ENCODE measurements at places on chromosomes 12 and 14.

GRCh38 chr12:78087363-78087675 lies 256.6 kb downstream of the NAV3 start:
- no peak for DNase-seq

GRCh38 chr12:52578469-52578868 lies 4.8 kb upstream of the KRT74 start:
- no peak for DNase-seq

DNA sequence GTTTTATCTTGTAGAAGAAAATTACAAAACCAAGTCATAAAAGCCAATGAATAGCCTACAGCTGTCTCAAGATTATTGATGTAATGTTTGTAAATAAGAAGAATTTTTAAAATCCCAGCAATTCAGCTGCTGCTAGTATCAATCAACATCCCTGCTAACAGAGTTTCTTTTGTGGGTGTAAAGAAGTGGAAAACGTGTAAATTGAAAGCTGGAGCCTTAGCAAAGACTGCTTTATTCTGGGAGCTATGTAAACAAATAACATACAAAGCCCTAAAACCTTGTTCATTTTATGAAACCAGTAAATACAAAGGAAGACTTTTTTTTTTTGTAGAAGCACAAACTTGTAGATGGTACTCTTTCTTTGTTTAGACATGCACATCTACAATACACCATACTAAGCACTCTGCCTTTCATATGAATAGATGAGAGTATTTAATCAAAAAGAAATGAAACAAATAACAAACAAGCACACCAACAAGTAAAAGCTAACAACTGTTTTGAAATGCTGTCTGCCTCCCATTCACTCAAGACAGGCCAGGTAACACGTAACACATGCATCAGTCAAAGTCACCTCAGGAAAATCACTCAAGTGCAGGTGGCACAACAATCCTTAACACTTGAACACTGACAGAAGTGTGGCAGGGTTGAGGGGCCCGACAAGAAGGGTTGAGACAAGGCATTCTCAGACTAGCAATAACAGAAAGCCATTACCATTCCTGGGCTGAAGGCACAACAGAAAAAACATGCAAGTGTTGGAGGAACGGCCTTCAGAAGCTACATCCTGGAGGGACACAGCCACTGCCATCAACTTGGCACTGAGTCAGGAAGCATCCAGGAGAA lies 1364.0 kb upstream of the SEL1L start:
- no peak for DNase-seq

- no peak for DNase-seq
Observed at GRCh38 chr12:123854918-123855317, 92.8 kb downstream of the DNAH10 start.

DNA sequence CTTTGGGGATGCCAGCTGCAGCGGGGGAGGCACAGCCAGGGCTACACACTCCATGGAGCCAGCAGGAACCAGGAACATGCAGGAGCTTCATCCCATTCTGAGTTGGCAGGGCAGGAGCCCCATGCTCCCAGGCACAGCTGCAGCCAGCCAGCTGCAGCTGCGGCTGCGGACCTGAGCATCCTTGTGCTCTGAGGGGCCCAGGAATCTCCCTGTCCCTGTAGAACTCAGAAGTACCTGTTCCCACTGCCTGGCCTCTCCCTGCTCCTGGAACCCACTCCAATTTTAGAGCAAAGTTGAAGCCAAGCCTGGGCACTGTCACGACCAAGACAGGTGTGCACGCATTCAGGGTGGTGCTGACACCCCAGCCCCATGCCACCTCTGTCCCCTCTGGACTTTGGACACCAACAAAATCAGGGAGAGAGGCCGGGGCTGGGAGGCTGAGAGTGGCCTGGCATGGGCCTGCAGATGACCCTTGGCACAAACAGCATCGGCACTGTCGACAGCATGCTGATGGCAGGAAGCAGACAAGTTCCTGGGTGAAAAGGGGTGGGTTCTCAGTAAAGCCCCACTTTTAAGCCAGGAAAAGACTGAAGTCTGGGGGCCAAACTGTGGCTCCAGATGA lies 257.3 kb upstream of the LRFN5 start:
- no peak for DNase-seq
